NCI-H748 treated with DMSO at 0.1 percent for 48 hours (cell line): ENCODE measurements at places on chromosomes 1 and 21.
A peak's percentile ranks its signal among the peaks of the same experiment; 100 is the strongest.

DNA sequence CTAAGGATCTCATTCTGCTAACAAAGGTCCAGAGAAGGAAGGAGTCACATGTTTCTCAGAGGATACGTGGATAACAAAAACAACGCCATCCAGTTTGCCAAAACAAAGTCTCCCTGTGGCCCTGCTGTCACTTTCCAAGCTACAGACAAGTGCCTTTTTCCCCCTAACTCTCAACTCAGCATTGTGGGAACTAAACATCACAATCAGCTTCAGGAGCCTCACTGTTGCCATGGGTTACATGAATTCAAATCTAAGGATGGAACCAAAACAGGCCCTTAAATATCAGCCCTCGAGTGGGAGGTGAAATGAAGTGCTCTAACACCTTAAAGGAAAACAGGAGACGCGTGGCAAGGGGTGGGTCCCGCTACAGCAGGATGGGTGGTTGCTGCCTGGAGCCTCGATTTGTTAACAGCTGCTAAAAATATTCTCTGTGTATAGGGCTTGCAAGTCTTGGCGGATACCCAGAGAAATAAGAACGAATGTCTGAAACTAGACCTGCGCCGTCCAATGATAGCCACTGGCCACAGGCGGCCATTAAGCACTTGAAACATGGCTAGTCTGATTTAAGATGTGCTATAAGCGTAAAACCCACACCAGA lies 66.4 kb upstream of the SOD1 start:
- DNase-seq = no peak

DNA sequence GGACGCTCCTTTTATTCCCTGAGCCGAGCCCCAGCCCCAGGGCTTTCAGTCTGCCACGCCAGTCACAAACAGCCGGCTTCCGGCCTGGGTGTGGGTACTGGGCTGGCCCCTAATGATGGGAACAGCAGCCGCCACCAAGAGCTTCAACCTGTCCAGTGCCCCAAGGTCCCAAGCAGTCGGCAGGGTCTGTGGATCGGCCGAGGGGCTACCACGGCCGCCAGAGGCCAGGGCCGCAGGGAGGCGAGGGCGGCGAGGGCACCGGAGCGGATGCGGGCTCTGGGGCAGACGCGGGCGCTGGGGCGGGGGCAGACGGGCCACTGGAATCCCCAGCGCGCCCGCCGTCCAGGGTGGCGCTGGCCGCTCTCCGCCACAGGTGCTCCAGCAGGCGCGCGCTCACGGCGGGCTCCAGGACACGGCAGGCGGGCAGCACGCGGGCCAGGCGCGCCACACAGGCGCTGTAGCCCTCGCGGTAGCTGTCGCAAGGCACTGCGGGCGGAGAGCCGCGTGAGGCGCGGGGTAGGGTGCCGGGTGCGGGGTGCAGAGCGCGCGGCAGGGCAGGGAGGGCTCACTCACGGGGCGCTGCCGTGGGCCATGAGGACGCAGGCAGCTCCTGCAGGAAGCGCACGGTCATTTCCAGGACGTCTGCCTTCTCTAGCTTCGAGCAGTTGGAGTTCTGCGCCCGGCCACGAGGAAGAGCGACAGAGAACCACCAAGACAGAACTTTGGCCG lies 887 bp downstream of the HES2 start:
- no peak for DNase-seq

GRCh38 chr1:210571356-210572284 lies 242.9 kb downstream of the HHAT start:
- no peak for DNase-seq

- no peak for DNase-seq
These were observed 15.3 kb upstream of the RGS8 start for GRCh38 chr1:182699393-182700350.

GRCh38 chr1:23590058-23590783 lies 30.9 kb upstream of the ID3 start:
- no peak for DNase-seq

DNA sequence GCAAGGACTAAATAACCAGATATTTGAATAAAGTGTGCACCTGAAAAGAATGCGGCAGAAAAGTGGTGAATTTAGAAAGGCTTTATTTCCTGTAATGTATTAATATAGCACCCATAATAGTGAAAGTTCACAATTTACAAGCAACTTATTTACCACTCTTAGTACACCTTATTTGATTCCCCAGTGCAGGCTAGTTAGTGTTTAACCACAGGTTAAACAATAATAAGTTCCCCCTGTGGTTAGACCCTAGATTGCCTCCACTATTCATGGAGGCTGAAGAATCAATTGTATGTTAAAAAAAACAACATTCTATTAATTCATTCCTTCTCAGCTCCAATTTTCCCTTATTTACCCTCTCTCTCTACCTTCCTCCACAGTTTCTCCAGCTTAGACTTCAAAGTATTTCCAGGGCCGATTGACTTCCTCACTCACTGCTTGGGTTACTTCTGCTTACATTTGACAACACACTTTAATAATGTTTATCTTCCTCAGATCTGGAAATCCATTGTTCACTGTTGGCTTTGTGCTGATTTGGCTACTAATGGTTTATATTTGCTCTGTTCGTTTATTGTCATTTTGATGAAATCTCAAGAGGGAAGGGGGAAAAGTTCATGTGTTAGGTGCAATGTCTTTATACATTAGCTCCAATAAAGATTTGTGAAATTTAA lies 796.3 kb downstream of the BRINP3 start:
- peak; percentile 66 for DNase-seq

GRCh38 chr1:61301824-61302657 lies 219.7 kb downstream of the NFIA start:
- no peak for DNase-seq

DNA sequence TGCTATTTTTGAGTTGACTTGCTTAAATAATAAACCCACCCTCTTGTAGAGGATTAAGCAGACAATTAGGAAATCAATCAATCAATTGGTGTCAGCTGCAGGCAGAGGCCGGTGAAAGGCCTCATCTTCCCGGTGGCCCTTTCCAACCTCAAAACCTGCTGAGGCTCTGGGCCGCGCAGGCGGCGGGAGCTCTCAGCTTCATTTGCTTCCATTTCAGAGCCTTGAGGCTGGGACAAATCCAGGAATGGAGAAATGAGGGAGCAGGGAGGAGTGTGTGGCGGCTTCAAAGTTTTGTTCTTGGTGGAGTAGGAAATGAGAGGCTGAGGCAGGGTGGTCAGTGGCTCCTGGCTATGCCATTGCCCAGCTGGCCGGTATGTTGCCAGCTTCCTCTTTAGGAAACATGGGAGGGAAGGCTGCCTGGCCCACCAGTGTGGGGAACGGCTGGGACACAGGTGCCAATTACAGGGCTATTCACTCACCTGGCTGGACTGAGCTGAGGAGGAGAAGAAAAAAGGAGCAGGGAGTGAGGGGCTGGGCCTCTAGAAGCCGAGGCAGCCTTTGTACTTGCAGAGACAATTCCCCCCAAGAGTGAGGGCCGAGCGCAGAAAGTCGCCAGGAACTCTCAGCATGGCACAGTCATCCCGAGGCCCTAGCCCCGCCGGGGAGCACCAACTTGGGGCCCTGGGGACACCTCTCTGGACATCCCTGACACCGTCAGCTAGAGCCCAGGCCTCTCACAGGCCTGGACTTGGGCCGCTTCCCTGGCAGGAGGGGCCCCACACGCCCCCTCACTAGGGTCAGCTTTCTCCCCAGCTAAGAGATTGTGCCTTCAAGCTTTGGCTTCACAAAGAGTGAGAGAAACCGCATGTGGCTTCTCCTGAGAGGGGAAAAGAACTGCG lies 4.4 kb downstream of the POU3F1 start:
- no peak for DNase-seq

GRCh38 chr1:111598544-111598943 lies 21.0 kb upstream of the RAP1A start:
- DNase-seq = no peak

- no peak for DNase-seq
These were observed 65.8 kb downstream of the TRIM11 start for GRCh38 chr1:228340686-228341449.

DNA sequence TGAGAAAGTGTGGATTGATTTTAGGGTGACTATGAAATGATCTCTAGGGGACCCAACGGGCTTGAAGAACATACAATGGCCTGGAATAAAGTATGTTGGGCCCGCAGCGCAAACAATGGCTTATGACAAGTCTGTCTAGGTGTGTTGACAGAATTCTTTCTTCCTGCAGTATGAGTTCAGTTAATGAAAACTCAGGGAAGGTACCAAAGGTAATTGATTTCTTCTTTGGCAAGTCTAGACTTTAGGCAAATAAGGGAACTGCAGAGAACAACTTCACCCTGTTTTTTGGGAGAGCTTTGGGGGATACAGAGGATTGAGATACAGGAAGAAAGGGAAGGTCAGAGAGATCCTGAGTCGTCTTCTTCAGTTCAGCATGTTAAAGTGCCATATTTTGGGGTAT lies 7.8 kb upstream of the FMO2 start:
- DNase-seq = no peak

DNA sequence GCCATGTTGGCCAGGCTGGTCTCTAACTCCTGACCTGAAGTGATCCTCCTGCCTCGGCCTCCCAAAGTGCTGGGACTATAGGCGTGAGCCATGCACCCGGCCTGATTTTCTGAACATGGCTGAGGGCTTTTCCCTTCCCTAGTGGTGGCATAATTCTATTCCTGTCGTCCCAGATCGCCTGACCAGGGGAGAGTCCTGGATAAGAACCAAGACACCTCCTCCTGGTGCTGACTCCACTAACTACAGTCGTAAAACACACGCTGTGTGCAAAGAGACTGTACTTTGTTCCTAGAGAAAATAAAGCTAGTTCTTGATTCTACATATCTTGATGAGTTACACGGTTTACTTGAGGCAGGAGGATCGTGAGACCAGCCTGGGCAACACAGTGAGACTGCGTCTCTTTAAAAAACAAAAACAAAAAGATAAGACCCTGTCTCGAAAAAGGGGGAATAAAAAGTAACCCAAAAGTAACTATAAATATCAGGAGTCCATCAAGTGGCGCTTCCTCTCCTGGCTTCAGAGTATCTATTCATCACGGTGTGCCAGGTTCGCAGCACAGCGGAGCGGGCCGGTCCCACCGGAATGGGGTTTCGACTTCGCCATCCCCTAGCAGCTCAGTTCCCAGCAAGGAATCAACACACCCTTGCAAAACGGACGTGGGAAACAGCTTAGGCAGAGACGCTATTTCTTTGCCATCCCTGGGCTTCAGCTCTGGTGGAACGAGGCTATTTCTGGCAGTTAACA lies 973 bp downstream of the SDF4 start:
- no peak for DNase-seq

GRCh38 chr1:29415156-29415830 lies 179.0 kb downstream of the PTPRU start:
- DNase-seq = no peak

DNA sequence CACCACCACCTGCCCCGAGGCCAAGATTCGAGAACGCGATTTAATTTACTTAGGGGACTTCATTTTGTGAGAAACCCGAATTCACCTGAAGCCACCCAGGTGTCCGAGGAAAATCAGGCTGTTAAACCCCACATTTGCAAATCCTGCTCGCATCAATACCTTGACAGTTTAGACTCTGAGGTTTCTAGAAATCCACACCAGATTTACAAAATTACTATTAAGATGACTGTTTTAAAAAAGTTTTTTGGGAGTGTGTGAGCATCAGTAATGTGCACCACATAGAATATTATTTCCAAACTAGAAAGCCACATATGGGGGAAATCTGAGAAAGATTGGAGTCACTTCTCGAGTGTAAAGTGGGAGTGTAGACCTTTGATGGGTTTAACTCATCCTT lies 685 bp downstream of the RIMKLA start:
- peak; percentile 94 for DNase-seq

GRCh38 chr1:193730017-193730416 lies 543.6 kb upstream of the B3GALT2 start:
- no peak for DNase-seq

- DNase-seq = no peak
These were observed 35.9 kb upstream of the GALNT2 start for GRCh38 chr1:230031131-230031530.

GRCh38 chr1:210321131-210321530 lies 7.6 kb upstream of the HHAT start:
- DNase-seq = no peak

DNA sequence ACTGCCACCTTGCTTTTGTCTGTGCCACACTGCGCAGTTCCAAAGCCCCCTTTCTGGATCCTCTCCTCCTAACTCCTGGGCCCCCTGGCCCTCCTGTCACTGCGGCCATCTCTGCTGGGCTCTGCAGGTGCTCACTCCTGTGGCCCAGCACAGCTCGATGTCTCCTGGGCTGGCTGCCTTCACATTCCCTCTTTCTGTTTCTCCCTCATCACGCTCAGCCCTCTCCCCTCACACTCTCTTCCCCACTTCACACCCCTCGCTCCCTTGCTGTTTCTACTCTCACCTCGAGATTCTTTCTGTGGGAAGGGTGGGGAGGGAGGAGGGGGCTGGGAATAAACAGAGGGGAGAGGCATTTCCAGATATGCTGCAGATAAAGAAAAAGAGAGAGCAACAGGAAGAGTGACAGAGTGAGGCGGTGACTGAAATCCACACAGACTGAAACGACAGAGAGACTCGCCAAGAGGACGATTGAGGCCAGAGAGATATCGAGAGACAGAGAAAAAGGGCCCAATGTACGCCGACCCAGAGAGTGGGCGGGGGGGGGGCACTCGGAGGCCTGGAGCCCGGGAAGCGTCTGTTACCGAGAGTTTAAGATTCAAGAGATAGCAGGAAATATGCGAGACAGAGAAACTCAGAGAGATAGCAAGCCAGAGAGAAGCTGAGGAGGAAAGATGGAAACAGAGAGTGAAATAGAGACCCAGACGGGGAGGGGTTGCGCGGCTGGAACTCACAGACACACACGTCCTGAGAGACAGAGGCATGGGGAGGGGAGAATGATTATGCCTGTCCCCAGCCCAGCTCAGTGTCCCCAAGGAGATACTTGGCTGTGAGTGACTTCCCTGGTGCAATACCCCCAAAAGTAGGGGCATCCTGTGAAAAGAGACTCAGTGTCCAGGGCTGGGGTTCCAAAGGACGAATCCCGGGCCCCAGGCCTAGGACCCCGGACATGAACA lies 666 bp downstream of the CSF3R start:
- no peak for DNase-seq

DNA sequence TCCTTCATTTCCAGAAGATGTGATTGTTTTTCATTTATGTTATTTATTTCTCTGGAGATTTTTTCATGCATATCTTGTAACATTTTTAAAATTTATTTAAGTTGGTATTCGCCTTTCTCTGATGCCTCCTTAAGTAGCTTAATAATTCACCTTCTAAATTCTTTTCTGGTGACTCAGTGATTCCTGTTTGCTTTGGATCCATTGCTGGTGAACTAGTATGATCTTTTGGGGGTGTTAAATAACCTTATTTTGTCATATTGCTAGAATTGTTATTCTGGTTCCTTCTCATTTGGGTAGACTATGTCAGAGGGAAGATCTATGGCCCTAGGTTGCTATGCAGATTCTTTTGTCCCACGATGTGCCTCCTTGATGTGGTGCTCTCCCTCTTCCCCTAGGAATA lies 1347.2 kb upstream of the B3GALT2 start:
- no peak for DNase-seq
